Stimulated activated CD4-positive, alpha-beta T cell treated with anti-CD3 and anti-CD28 coated beads, TNF-alpha, amount 100 ng/mL, for 1 hour (primary cell): ENCODE measurements at places on chromosomes 5 and 9.

- DNase-seq, result no peak
Observed at GRCh38 chr5:165504674-165505073, 1999.3 kb downstream of the MAT2B start.

DNA sequence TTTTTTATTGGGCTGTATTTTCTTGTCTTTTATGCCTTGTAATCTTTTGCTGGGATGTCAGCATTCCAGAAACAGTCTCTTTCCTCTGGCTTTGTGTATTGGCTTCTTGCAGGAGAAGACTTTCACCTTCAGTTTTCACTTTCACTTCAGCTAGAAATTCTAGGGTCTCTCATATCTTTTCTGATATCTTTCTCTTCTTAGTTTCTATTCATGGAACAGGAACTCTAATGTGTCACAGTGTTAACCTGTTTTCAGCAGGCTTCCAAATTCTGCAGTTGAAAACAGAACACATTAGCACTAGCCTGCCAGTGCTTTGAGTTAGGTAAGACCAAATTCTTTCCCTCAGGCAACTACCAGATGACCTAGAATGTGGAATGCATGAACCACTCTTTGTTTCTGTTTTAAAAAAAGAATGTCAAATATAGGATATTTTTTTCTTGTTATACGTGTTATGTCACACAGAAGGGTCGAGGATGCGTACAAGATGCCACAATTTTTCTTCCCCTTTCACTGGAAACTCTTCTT is 164.7 kb downstream of the TUSC1 start:
- DNase-seq, result no peak

DNA sequence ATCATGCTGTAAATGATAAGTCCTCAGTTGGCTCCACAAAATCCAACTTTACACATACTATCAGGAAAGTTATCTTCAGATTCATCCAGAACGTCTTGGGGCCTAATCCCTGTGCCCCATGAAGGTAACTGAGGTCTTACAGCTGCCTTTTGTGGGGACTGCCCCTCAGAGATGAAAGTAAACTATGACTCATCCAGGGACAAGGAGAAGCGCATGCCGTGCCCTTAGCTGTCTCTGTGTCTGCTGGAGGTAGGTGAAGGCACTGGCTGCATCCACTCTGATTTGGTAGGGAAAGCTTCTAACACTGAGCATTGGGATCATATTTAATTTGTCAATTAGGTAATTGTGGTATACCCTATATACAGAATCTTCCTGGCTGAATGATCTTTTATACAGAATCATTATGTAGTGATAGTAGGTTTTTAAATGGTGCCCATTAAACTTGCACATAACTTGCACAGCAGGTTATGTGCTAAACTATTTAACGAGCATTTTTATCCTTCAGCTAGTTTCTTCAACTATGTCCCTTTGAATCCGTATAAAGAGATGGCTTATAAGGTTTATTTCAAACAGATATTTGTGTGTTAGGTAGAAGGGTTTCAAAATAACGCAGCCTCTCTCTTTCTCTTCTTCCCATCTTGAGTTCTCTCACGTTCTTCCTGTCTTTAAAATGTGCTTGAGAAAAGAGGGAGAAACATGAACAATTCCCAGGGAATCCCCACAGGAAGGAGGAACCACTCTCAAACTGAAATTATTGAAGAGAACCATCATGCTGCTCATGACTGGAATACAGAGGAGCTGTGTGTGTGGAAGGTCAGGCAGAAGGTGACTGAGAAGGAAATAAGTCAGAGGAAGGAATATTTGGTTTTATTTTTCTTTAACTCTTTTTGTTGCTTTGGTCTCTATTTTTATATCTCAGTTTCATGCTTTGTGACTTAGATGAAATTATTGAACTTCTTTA is 250.9 kb downstream of the CD180 start:
- DNase-seq, result no peak

- no peak for DNase-seq
Observed at GRCh38 chr5:126846744-126847455, 70.0 kb downstream of the LMNB1 start.

- DNase-seq, result no peak
Observed at GRCh38 chr5:68652534-68652965, 437.0 kb downstream of the PIK3R1 start.

DNA sequence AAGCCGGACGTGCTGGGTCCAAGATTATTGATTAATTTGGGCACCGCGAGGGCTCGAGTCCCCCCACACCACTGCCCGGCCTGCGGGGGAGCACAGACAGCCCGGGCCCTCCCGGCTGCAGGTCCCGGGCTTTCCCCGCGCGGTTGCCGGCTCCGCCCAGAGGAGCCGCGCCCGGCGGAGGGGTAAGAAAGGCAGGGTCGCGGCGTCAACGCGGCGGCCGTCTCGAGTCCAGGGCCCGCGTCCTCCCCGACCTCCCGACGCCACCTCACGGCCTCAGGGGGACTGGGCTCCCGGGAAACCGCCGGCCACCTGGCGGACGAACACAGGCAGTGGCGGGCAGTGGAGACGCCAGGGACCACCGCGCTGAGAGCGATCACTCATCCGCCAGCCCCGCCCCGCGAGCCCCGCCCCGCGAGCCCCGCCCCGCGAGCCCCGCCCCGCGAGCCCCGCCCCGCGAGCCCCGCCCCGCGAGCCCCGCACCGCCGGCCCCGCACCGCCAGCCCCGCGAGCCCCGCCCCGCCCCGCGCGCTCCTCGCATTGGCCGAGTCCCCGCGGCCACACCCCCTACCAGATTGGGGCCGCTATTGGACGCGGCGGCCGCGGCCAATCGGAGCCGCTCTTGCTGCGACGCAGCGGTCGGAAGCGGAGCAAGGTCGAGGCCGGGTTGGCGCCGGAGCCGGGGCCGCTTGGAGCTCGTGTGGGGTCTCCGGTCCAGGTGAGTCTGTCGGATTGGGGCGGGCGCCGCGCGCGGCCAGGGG is at the start of gene MRPL41:
Gene MRPL41, plus strand, starts transcription at position 616 of the 758 bp plus-strand sequence. CDS start 203 bp downstream, outside the sequence.
- DNase-seq, result peak; percentile 68
